ENCODE measurements at places on chromosomes 1 and 21.
A peak's percentile ranks its signal among the peaks of the same experiment; 100 is the strongest.

DNA sequence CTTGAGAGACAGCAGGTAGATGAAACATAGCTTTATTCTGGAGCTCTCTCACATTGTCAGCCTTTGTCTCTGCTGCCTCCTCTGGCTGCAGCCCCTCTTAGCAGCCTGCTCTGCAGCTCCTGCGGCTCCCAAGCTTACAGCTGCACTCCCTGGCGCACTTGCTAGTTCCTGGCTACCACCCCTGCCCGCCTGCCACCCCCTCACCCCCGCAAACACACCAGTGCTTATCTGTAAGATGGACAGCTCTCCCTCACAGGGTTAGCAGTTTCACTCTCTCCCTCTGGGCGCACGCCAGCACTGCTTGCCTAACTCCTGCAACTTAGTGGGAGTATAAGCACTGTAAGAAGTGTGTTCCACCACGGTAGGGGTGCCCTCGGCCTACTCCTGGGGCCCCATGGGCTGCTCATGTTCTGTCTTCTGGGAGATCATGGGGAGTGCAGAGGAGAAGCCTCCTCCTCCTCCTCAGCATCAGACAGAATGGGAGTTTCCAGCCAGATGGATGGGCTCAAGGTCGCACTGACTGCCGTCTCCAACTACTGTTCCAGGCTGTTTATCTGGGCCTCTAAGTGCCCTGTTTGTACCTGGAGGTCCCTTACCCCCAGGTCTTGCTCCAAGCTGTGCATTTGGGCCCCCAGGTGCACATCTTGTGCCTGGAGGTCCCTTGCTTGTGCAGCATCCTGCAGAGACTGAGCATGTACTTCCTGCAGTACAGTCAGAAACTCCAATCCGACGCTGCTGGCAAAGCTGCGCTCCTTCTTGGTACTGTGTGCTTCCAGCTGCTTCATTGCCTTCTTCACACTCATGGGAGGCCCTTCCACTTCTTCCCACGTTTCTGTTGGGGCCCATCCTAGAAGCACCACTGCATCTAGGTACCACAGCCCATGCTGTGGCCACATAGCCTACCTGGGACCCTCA is 1388.1 kb downstream of the AMY1C start:
- DNase-seq: no peak

GRCh38 chr1:119467857-119468668 is 38.9 kb upstream of the HSD3B1 start:
- no peak for DNase-seq

GRCh38 chr1:245686006-245686405 is 531.2 kb downstream of the KIF26B start:
- no peak for DNase-seq

GRCh38 chr1:12159816-12160215 is 7.0 kb upstream of the TNFRSF1B start:
- no peak for DNase-seq

DNA sequence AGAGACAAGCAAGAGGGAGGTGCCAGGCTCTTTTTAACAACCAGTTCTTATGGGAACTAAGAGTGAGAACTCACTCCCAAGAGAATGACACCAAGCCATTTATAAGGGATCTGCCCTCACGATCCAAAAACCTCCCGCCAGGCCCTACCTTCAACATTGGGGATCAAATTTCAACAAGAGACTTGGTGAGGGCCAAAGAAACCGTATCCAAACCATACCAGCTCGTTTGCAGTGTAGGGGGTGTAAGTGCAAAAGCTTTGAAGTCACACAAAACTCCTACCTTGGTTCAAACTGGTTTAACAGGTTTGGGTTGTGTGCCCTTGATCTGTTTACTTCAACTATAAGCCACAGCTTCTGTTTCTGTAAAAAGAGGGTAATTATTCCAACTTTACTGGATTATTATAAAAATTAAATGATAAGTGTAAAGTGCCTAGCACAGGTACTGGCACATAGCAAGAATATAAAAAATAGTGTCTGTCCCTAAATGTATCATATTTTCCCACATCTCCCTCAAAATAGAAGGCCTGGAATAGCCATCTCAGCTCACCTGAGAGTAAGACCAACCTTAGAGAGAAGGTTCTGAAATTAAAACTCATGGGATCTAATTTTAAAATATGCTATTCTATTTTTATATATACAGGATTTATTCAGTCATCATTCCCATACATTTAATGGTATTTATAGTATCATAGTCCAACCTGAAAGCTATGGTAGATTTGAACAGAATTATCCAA is 7.0 kb upstream of the USP25 start:
- DNase-seq: no peak

DNA sequence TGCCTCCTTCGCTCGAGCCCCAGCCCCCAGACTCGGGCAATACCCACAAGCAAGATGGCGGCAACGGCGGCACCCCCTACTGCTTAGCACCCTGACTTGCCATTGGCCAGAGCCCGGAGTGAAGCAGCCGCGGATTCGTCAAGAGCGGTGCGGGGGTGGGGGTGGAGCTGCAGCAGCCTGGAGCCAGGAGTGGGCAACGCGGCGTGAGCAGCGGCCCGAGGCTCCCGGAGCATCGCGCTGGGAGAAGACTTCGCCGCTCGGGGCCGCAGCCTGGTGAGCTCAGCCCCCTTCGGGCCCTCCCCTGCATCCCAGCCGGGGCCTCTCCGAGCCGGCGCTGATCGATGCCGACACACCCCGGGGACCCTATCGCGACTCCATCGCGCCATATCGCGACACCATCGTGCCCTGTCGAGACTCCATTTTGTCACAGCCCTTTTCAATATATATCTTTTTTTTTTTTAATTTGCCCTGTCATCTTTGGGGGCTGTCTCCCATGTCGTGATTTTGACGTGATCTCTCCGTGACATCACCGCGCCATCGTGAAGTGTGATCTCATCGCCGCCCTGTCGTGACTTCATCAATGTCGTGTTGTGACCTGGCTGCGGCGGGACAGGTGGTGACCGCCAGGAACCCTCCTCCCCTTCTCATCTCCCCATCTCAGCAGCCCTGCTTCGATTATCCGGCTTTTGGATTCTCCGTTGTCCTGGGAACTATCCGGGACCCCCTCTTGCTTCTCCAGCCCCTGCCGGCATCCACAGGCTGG is at the start of gene NCDN:
NCDN (plus strand) TSS at position 189 of the 763 bp plus-strand sequence; CDS start at position 581, 392 bp downstream.
- peak; percentile 97 for DNase-seq

GRCh38 chr1:23221107-23221506 is 3.8 kb upstream of the HTR1D start:
- no peak for DNase-seq

- DNase-seq: no peak
Observed at GRCh38 chr1:229208481-229208880, 62.4 kb upstream of the RAB4A start.

GRCh38 chr1:40711465-40712404 is 20.2 kb downstream of the NFYC start:
- DNase-seq: no peak

GRCh38 chr21:45132841-45133573 is 58.6 kb downstream of the ADARB1 start:
- no peak for DNase-seq

DNA sequence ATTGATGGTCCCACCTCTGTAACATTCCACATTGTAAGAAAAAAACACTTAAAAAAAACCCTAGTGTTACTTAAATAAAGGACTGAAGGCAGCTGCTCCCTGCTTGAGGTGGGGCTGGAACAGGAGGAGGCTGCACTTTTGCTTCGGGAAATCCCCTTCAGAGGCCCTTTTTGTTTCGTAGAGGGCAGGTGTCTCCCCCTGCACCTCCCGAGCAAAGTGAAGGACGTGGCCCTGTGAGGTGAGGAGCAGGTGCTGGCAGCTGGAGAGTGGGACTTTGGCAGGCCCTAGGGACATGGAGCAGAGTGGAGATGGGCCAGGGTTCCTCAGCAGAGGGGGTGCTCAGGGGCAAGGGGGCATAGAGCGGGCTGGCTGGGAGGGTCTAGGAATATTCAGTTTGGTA is 33.4 kb upstream of the WNT4 start:
- peak; percentile 11 for DNase-seq

DNA sequence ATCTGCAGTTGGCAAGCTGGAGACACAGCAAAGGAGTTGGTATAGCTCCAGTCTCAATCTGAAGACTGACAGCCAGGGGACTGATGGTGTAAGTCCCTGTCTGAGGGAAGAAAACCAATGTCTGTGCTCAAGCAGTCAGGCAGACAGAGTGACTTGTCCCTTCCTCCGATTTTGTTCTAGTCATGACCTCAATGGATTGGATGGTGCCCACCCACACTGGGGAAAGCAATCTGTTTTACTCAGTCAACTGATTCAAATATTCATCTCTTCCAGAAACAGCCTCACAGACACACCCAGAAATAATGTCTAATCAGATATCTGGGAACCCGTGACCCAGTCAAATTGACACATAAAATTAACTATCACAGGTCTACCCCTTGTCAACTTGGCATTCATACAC is 11.9 kb upstream of the MRPL39 start:
- DNase-seq: no peak

DNA sequence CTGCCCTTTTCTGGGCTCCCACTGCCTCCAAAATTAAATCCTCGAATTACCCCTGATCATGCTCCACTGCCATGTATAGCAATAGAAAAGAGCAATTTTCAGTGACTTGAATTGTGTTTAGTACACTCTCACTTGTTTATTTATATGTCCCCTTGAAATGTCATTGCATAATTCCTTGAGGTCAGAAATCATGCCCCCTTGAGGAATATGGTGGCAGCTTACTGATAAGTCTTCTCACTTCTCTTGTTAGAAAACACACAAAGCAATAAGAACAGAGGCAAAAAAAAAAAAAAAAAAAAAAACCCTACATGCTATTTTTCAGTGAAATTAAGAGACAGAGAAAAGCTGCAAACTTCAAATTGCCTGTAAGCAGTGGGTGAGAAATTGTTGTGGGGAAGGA is 37.5 kb downstream of the GPR88 start:
- DNase-seq: no peak

DNA sequence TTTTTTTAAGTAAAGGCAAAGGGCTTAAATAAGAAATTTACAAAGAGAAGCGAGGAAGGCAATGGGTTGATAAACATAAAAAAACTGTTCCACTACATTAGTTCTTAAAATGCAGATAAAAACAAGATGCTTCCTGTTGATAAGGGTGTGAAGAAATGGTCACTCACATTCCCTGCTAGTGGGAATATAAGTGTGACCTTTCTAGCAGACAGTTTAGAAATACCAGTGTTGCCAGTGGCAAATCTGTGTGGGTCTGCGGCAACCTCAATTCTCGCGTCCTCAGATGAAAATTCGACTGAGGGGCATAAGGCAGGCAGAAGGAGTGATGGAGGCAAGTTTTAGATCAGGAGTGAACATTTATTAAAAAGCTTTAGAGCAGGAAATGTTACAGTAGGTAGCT is 151.1 kb downstream of the NTNG1 start:
- DNase-seq: no peak

GRCh38 chr1:156896490-156897033 is 3.0 kb downstream of the PEAR1 start:
- DNase-seq: no peak

DNA sequence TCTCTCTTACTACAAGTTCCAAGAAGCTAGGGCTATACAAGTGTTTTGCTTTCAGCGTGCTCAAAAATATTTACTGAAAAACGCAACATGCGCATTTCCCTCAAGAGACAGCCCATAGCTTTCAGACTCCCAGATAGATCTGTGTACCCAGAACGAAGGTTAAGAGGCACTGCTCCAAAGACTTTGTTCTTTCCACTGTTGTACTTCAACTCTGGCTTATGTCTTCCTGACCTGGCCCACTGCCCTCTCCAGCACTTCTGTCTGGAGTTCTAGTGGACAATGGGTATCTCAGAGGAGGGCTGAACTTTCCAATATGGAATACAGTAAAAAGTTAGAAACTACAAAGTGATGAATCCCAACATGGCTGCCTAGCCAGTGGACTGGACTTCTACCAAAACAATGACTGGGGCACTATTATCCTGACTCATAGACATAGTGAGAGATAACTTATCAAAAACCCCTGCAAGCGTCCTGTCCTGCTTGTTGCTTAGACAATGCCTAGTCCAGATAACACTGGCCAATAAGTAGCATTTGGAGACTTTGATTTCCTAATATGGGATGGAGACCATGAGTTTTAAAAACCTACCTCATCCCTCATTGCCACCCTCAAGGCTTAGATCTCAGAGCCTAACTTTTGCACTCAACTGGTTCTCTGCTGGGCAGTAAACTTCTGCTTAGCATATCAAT is 8.8 kb upstream of the ADAR start:
- no peak for DNase-seq

DNA sequence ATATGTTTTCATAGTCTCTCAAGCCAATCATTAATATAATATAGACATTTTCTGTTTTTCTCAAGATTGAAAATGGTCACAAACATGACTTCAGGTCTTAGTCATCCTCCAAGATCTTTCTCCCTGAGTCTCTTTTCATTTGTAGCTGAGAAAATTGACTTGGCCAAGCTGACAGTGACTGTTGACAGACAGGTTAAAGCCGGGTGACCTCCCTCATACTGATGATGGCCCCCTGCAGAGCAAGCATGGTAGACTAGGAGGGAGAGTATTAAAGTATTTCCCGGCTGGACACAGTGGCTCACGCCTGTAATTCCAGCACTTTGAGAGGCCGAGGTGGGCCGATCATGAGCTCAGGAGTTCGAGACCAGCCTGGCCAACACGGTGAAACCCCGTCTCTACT is 6.8 kb upstream of the KIAA1614 start:
- DNase-seq: no peak

GRCh38 chr21:16873176-16873575 is 639.7 kb upstream of the CXADR start:
- no peak for DNase-seq

DNA sequence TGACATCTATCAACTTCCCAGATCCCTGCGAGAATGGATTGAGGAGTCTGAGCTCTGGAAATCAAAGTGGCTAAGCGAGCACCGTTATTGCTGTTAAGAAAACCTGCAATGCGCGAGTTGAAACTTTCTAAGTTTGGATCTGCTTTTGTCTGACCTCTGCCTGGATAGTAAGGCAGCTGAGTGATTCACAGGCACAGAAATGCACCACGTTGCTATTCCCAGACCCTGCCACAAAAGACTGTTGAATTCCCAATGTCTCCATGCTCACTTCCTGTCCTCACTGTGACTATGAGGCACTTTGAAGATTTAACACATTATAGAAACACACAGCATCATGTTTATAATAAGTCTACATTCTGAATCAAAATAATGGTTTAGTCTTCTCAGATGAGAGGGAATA is 27.1 kb upstream of the CNIH3 start:
- no peak for DNase-seq

DNA sequence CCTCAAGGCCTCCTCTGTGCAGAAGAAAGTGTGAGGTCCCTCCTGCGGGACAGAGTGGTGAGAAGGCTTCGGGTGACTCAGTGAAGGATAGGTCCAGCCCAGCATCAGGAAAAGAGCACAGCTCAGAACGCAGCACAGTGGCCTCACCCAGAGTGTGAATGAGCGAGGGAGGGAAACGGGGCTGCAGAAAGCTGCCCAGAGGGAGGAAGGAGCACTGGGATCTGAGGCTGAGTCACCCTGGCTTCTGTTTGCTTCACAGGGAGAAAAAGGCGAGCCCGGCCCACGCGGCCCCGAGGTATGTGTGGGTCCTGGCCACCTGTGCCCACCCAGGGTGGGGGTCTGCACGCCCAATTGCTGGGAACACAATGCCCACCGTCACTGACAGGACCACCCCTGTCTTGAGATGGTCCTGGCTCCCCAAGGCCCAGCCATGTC is 24.3 kb downstream of the COL6A2 start:
- DNase-seq: no peak

GRCh38 chr1:53850082-53850673 is 12.1 kb upstream of the NDC1 start:
- no peak for DNase-seq

- no peak for DNase-seq
Observed at GRCh38 chr1:19529664-19530063, 44.3 kb upstream of the CAPZB start.

All from NCI-H187 (cell line).